ENCODE measurements at places on chromosomes 5 and 9.

DNA sequence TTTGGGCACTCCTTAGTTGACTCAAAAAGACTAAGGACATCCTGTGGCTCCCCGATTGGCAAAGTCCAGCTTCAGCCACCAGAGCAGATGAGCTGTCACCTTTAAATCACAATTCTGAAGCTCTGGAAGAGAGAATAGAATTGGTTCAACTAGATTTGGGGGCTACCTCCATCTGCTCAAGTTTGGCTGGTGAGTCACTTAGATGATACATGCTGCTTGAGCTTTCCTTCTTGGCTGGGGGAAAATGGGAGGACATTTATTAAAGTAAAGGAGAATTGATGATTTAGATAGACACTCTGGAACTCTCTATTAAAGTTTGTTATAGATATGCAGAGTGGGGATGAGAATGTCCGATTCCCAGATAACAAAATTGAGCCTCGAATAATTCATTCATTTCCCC lies 30.0 kb upstream of the GRIA1 start:
- DNase-seq: no peak

DNA sequence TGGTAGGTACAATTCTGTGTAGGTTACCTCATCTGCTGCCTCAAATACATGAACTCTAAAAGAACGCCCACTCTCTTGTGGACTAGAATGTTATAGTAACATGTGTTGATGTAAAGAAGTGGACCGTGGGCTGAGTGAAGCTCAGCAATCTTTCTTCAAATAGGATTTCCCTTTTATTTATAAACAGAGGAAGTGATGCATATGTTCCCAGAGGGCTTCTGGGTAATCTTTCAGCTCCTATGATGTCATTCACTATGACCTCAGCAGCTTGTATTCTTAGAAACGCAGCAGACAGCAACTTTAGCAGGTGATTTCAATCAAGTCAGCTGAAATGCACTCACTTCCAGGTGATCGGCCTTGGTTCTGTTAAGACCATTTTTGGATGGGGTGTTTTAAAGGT lies 14.4 kb downstream of the F2RL2 start:
- no peak for DNase-seq

- no peak for DNase-seq
These were observed 1.2 kb downstream of the FBXO10 start for GRCh38 chr9:37575001-37575400.

GRCh38 chr9:13974891-13975290 lies 339.1 kb downstream of the NFIB start:
- no peak for DNase-seq

- no peak for DNase-seq
These were observed 10.7 kb downstream of the WNK2 start for GRCh38 chr9:93194641-93195040.

- no peak for DNase-seq
These were observed 143.4 kb upstream of the IER5L start for GRCh38 chr9:129321286-129322021.

- DNase-seq: no peak
These were observed 216.8 kb upstream of the RGMB start for GRCh38 chr5:98556712-98557111.

DNA sequence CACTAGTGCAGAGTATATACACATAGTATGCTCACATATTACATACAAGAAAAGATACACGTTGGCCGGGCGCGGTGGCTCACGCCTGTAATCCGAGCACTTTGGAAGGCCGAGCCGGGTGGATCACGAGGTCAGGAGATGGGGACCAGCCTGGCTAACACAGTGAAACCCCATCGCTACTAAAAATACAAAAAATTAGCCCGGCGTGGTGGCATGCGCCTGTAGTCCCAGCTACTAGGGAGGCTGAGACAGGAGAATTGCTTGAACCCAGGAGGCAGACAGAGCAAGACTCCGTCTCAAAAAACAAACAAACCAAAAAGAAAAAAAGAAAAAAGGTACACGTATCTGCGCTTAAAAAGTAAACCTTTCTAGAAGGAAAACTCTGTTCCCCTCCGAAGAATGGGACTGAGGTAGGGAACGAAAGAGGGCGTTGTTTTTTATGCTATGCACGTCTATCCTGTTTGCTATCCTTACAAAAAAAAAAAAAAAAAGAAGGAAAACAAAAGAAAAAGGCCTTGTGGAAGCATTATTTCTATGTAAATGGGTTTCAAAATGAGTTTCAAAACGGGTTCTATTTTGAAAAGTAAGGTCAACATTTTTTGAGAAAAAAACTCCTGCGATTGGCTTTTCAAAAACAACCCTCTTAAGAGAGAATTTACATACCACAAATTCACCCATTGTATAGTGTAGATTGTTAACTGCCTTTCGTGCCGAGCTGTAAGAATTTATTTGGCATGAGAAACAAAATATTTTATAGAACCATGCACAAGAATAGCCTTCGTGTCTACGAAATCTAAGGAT lies 1.2 kb downstream of the AK3 start:
- no peak for DNase-seq

DNA sequence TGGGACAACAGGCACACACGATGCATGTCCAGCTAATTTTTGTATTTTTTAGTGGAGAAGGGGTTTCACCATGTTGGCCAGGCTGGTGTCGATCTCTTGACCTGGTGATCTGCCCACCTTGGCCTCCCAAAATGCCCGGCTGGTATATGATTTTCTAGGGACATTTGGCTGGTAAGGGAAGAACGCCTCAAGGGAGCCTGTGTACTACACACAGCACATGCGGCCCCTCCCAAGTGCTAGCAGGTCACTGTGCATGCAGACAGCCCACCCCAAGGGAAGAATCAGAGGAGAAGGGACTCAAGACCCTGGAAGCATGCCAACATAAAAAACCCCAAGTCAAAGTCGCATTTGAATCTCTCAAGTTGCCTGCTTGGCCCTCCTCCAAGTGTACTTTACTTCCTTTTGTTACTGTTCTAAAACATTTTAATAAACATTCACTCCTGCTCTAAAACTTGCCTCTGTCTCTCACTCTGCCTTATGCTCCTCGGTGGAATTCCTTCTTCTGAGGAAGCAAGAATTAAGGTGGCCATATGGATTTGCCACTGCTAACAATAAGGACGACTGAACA lies 24.3 kb upstream of the OTULINL start:
- no peak for DNase-seq

DNA sequence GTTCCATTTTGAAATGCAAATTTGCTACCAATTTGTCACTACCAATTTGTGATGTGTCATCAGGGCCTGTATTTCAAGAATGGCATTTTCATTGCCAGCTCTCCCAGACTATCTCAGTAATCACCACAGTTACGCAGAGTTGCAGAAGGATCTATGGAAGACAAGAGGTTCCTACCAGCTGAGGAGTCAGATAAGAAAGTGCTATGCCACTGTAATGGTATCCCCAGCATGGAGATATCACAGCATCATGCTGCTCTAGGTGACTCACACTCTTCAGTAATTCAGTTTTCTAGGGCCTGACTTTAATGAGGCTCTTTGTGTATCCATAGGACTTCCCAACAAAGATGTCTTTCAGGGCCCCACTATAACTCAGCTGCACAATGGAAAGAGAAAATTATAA lies 490.3 kb downstream of the ARHGEF28 start:
- no peak for DNase-seq

DNA sequence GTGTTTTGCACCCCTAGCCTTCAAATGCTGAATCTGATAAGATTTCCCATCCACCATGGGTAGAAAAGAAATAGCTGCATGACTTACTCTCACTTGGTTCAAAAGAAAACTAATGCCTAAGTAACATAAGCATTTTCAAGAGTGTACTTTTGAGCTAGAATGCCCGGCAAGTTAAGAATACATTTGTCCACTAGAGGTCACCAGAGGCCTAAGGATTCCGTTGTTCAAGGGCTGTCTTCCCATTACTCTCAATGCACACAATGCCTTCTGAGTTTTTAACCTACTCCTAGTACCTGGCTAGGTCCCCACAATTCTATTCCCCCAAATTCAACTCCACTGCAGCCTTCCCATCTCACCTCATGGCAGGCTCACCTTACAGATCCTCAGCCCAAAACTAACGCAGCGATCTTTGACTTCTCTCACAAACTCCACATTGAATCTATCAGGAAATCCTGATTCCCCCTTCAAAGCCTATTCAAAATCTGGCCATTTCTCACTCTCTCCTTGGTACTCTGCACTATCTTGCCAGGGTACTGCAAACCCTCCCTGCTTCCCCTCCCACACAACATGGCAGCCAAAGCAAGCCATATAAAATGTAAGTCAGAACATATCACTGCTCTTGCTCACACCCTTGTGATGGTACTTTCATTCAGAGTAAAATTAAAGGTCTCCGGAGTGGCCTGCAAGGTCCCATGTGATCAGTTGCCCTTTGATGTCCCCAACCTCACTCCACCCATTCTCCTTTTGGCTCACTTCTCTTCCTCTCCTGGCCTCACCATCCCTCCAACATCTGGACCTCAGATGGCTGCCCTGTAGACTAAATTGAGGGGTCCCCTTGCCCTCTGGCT lies 13.4 kb downstream of the OXCT1 start:
- peak; percentile 24 for DNase-seq

DNA sequence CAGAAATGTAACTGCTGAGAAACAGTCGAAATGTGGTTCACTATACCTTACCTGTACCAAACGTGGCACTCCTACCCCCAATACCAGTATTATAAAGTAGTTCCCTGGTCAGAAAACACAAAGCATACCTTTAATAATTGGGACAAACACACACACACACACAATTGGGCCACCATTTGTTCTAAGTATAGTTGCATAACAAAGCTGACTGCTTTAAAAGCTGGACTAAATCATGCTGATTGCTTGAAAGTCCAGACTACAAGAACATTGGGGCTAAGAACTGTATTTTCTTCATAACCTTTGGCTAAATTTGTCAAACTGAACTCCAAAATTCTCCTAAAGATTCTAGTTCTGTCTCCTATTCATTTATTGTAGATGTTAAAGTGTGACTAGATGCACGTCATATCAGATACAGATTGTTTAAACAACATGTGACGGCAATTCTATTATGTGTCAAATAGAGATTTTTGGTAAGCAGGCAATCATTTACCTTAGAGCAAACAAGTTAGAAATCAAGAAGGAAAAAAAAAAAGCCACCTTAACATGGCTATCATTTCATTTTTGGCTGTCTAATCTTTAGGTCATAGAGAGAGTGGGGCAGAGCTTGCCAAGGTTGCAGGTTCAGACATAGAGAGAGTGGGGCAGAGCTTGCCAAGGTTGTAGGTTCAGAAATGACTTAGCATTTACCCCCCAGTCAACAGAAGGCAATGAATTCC lies 265.1 kb downstream of the ARL15 start:
- no peak for DNase-seq

GRCh38 chr5:9545136-9545991 lies 511 bp downstream of the SEMA5A start:
- DNase-seq: no peak

DNA sequence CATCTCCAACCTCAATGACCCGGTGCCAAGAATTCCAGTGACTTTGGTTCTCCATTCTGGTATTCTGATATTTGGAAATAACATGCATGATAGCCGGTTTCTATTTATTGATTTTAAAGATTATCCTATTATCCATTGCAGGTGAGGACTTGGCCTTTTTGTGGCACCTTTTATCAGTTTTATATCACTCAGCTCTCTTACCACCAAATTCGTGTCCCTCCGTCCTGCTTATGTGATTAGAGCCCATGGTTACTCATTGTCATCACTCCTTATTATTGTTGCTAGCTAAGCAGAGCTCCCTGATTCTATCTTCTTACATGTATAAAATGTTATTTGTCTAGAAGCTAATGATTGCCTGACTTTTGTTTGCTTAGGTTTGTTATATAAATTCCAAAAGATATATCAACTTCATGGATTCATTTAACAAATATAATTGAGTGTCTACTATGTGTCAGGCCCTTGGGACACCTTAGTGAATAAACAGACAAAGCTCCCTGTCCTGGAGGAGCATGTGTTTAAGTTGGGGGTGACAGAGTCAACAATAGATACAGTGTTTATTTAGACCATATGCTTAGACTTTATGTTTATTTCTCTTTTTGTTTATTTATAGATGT lies 138.2 kb downstream of the ADAMTS16 start:
- DNase-seq: no peak

- no peak for DNase-seq
These were observed 3.2 kb downstream of the ADGRV1 start for GRCh38 chr5:90561766-90562165.

- DNase-seq: no peak
These were observed 8.2 kb upstream of the IFNA21 start for GRCh38 chr9:21174671-21175070.

GRCh38 chr5:439181-439580 lies 3.8 kb upstream of the EXOC3 start:
- DNase-seq: no peak

DNA sequence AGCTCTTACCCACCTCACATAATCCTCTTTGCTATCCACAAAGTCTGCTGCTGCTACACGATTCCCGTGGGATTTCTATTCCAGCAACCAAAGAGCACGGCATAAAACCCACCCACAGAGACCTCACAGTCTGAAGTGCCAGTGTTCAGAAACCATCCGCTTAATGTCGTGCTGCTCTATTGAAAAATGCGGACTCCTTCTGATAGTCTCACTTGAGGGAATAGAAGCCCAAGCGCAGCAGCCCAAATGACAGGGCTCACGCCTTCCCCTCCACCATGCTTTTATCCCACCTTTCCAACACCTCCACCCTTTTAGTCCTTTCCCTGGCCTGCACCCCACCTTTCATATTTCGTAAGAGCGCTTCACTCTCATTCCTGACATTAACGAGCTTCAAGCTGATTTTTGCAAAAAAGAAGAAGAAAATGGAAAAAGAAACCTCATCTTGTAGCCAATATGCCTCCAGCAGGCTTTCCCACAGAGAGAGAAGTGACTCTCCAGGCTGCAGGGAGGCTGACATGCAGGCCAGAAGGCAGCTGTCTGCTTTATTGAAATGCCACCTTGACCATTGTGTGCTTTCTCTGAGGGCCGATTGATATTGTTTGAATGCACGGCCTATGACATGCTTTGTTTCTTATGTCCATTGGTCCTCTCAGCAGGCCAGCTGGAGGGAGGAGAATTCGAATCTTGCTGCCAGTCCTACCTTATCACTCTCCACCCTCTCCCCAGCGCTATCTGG lies 70.6 kb upstream of the PCSK1 start:
- DNase-seq: no peak

DNA sequence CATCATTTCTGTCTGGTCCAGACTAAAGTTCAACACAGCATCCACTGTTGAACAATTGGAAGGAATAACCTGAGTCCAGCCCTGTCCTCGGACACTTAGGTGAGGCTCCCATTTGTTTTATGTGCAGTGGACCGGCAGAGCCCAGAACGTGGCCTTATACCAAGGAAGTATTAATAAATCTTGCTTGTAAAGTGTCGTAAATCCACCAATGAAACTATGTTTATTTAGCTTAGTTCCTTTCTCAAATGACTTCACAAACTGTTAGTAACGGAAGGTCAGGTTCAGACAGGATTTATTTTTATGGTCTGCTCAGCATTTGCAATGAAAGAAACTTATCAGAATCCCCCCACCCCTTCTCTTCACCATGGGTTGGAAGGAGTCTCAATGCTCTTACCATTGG lies 149.5 kb downstream of the PCSK1 start:
- DNase-seq: no peak

DNA sequence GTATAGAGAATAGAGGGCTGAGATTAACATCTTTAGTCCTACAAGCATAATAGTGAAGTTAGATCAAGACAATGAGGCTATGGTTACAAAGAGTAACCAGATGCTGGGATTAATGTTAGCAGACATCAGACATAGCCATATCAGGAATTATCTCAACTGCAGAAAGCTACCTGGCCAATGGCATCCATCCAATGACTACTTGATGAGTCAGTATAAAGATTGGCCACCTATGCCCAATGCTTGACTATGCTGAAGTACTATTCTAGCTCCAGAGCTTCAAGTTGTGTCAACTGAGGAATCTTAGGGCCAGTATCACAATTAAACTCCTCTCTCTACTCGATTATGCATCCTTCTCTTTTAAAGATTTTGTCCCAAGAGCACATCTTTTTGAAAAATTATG lies 541.4 kb downstream of the PRELID2 start:
- no peak for DNase-seq

GRCh38 chr5:149325894-149326293 lies 19.4 kb upstream of the GRPEL2 start:
- no peak for DNase-seq

Data from stimulated activated CD4-positive, alpha-beta T cell treated with anti-CD3 and anti-CD28 coated beads, Interleukin-1b, Interleukin-23, amount 100 ng/mL, for 1 hour (primary cell).